ENCODE measurements at places on chromosomes 5 and 9.

- no peak for DNase-seq
Observed at GRCh38 chr9:33426843-33427293, 20.5 kb downstream of the AQP3 start.

DNA sequence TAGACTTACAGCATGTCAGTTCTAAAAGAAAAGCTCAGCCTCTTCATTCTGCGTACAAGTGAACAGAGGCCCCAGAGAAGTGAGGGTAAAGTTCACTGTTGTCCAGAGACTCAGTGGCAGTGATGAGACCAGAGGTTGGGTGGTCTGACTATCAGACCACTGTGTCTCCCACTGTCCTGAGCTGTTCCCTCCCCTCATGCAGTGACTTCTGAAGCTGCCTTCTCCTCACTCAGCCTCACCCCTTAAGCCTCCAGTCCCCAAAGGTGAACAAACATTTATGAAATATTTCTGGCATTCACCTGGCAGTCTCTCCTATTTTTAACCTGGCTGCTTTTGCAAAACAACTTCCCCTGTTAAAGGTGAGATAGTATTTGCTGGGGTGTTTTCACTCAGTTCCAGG lies 54.7 kb downstream of the ABLIM3 start:
- DNase-seq: no peak

- no peak for DNase-seq
Observed at GRCh38 chr9:106954558-106954957, 91.6 kb downstream of the ZNF462 start.

DNA sequence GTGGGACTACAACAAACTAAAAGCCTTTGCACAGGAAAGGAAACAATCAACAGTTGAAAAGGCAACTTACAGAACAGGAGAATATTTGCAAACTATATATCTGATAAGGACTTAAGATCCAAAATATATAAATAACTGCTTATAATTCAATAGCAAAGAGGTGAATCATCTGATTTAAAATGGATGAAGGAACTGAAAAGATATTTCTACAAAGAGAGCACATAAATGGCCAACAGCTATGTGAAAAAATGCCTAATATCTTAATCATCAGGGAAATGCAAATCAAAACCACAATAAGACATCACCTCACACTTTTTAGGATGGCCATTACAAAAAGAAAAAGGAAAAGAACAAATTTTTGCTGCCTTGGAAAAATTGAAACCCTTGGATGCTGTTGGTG lies 100.4 kb downstream of the LURAP1L start:
- no peak for DNase-seq

GRCh38 chr5:27450607-27451006 lies 412.2 kb upstream of the CDH9 start:
- no peak for DNase-seq

DNA sequence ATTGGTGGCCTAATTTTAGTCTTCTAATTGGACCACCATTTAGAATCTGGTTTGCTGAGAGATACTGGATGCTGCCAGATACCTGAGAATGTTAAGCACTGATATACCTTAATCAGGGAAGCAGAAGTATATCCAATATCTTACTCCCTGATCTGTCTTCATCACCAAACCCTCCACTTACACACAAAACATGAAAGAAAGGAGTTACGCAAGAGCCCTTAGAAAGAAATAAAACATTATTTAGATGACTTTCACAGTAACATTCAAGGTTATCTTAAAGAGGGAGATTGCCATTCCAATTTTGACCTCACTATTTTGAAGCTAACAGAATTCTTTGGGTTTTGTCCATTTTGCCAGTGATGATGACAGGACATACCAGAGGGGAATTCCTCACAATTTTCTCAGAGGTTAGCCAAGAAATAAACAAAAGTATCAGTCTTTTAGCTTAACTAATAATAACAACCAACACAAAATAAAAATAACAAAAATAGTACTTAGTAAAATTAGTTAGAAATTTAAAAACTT lies 496.1 kb downstream of the NFIB start:
- no peak for DNase-seq

- no peak for DNase-seq
Observed at GRCh38 chr9:134536101-134536900, 105.3 kb upstream of the COL5A1 start.

DNA sequence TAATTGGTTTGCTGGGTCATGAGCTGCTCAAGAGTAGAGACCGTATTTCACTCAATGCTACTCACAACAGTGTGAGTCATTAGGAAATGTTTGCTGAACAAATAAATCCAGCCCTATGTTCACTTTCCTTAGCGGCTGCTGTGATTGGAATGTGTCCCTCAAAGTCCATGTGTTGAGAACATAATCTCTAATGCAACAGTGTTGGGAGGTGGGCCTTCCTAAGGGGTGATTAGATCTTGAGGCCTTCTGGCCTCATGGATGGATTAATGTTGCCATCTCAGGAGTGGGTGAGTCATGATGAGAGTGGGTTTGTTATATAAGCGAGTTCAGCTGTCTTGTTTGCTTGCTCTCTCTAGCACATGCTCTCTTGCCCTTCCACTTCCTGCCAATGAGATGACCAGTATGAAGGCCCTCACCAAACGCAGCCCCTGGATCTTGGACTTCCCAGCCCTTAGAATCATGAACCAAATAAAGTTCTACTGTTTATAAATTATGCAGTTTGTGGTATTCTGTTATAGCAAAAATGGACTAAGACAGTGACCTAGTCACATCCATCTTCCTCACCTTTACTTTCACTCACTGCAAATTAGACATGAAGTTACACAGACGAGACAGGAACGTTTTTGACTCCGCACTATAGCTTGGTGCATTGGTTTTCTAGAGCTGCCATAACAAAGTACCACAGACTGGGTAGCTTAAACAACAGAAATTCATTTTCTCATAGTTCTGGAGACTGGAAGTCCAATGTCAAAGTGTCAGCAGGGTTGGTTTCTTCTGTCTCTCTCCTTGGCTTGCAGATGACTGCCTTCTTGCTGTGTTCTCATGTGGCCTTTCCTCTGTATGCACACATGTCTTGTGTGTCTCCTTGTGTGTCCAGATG lies 50.9 kb upstream of the FAM169A start:
- DNase-seq: no peak

- no peak for DNase-seq
Observed at GRCh38 chr5:171246231-171246630, 62.8 kb upstream of the TLX3 start.

- peak; percentile 94 for DNase-seq
Observed at GRCh38 chr5:173808079-173808808, 79.9 kb upstream of the CPEB4 start.

DNA sequence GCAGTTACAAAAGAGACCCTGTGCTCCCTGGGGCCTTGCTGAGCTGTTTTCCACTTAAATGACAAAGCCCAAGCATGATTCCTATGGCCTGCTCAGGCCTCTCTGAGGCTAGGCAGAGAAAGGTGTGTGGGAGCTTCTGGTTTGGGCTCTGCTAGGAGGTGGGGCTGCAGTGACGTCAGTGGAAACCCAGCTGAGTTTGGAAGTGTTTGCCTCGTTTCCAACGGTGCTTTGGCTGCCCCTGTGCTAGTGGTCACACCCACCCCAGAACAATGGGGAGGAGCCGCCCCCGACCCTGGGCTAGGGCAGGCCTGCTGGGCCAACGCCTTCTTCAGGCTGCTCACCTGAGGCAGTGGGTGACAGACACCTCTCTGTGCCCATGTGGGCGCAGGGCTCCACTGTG lies 10.4 kb downstream of the ANGPTL2 start:
- DNase-seq: no peak

DNA sequence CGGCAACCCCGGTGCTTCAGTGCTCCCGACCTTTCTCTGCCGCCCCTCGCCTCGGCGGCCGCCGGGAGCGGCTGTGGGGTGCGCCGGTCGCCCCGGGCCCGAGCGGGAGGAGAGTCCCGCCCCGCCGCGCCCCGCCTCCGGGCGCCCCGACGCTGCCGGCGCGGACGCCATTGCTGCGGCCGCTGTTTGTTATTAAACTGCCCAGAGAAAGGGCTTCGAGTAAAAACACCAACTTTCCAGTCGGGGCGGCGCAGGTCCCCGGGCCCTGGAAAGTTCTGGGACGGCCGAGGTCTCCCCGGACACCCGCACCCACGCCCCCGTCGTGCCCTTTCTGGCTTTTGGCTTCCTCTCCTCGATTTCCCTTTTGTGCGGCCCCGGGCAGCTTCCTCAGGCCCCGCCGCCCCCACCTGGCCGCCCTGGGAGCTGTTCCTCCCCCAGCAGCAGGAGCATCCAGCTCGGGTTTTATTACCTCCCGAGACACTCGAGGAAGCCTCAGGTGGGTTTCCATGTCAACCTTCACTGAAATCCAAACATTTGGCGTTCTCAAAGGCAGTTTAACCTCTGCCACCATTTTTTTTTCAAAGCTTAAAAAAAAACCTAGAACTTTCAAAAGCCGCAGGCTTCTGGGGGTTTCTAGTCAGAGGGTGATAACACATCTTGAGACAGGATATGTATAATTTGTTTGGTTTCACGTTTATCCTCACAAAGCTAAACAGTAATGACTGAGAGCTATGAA lies 334.4 kb downstream of the CWC27 start:
- peak; percentile 41 for DNase-seq

- no peak for DNase-seq
Observed at GRCh38 chr9:98607787-98608186, 100.9 kb downstream of the GABBR2 start.

DNA sequence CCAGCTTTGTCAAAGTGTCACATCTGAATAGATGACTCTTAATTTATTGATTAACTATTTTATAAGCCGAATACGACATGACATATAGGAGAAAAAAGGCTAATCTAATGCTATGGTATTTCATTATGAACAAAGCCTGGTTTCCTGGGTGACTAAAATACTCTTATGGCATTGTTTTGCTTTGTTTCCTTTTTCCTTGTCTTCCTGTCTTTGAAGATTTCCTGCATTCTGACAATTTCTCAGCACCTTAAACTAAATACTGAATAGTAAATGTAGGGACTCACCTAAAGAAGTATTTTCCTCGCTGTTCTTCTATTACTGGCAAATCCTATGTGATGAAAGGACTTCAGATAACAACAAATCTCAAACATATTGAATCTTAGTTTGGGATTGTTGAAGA lies 1284.5 kb downstream of the EFNA5 start:
- DNase-seq: no peak

GRCh38 chr9:911005-911404 lies 65.5 kb upstream of the DMRT3 start:
- no peak for DNase-seq

GRCh38 chr9:107587191-107587963 lies 97.8 kb upstream of the KLF4 start:
- peak; percentile 67 for DNase-seq

GRCh38 chr5:172872997-172873491 lies 39.0 kb downstream of the ERGIC1 start:
- no peak for DNase-seq

DNA sequence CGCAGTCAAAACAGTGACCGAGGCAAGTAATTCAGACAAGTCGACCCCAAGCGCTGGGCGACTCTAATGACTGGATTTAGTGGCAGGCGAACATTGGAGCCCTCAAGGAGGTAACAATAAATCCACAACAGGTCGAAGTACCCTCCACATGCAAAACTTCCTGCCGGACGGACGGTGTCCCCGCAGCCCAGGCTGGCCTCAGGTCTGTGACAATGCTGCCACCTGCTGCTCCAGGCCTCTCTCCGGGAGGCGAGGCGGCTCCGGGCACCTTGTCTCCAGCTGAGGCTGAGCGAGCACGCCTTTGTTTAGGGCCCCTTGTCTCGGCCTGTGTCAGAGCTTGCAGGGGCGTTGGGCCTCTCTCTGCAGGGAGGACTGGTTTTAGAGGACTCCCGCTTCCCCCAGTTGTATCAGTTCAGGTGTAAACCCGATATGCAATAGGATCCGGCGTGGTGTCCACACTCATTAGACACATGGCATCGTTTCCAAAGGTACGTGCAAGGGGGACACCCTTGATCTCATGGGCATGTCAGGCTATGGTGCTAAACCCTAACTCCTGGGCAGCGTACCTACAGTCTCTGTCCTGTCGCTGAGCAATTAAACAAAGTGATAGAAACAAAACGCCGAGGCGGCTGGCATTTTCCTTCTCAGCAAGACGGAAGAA lies 628.0 kb upstream of the ADAMTS16 start:
- DNase-seq: no peak

GRCh38 chr5:60586307-60586901 lies 113.6 kb downstream of the DEPDC1B start:
- DNase-seq: peak; percentile 15

GRCh38 chr9:121073038-121073437 lies 1.7 kb upstream of the CNTRL start:
- DNase-seq: peak; percentile 87

DNA sequence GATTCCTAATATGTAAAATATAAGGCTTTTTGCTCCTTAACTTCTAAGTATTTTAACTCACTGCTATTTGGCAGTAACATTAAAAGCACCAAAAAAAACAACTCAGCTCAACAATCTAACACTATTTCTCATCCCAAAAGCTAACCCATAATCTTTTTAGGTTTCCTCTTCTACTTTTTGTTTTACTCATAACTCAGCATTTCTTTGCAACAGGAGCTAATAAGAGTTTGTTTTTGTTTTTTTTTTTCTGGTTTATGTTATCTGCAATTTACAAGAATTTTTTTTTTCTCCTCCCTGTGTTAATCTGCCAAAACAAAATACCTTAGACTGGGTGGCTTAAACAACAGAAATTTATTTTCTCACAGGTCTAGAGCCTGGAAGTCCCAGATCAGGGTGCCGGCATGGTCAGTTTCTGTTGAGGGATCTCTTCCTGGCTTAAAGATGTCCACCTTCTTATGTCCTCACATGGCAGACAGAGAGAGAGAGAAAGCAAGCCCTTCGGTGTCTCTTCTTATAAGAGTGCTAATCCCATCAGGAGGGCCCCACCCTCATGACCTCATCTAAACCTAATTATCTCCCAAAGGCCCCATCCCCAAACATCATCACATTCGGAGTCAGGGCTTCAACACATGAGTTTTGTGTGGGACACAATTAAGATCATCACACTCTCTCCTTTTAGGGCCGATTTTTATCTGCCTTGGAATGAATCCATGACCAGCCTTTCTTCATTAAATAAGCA lies 31.2 kb downstream of the ARL15 start:
- DNase-seq: no peak

GRCh38 chr9:118003240-118003639 lies 299.0 kb downstream of the TLR4 start:
- no peak for DNase-seq

- DNase-seq: no peak
Observed at GRCh38 chr9:87599901-87600610, 102.4 kb downstream of the DAPK1 start.

DNA sequence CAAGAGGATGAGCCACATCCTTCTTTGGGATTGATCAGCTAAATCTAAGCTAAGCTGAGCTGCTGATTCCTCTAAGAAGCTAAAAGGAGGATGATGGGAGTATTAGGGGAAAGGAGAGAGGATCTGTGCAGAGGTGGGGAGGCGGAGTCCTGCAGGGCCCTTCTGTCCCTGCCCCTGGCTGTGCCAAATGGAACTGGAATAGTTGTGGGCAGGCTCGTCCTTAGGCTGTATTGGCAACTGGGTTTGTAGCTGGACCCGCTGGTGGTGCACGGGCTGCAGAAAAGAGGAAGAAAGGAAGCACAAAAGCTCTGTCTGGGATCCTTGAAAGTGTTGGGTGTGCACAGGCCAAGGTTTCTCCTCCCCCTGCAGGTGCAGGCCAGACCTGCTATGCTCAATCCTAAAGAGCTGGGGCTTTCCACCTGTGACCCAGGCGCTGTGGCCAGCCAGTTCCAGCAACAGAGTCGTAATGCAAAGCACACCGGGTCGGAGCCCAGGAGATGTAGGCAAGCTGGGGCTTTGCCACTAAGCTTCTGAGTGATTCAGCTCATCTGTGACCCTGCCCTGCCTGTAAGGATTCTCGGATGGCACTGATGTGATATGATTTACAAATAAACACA lies 9.8 kb downstream of the CLTB start:
- DNase-seq: no peak
